Suppressor macrophage (primary cell): ENCODE measurements at places on chromosomes 12 and 14.

GRCh38 chr12:19867970-19868369, 428.7 kb downstream of the AEBP2 start:
- DNase-seq = no peak

DNA sequence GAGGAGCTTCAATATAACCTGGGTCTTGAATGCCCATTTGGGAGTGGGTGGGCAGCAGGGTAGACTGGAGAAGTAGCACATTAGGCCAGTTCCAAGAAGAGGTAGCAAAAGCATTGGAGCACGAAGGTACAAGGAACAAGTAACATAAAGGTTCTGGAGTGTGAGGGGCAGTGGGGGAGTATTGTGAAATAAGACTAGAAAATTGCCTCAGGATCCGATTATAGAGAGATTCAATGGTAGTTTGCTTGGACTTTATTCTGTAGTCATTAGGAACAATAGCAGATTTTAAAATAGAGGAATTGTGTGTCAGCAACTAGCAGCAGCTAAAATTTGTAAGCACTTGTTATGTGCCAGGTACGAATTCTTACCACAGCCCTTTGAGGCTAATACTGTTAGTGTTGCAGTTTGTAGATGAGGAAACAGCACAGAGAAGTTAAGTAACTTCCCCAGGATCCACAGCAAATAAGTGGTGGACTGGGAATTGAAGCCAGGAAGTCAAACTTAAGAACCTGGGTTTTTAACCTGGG, 61.8 kb downstream of the PPFIBP1 start:
- DNase-seq = no peak

GRCh38 chr12:57129321-57129842, 1.1 kb downstream of the LRP1 start:
- DNase-seq = peak; percentile 59

DNA sequence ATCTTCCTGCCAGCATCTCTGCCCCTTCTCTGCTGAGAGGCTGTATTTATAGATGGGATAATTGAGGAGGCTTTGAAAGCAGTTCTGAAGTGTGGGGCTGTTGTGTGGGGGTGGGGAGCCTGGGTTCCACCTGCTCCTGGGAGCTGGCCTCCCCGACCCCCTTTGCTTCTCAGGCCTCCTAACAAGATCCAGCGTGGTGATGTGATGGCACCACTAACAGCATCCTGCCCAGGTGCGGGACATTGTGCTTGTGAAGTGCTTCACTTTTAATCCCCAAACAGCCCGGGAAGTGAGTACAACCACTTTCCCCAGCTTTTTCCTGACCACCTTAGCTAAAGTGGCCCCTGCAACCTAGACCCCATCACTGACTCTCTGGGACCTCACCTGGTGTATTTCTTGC, 95.1 kb upstream of the NRXN3 start:
- DNase-seq = no peak

- no peak for DNase-seq
Measured at GRCh38 chr14:36981832-36982529, 190.4 kb downstream of the SLC25A21 start.

DNA sequence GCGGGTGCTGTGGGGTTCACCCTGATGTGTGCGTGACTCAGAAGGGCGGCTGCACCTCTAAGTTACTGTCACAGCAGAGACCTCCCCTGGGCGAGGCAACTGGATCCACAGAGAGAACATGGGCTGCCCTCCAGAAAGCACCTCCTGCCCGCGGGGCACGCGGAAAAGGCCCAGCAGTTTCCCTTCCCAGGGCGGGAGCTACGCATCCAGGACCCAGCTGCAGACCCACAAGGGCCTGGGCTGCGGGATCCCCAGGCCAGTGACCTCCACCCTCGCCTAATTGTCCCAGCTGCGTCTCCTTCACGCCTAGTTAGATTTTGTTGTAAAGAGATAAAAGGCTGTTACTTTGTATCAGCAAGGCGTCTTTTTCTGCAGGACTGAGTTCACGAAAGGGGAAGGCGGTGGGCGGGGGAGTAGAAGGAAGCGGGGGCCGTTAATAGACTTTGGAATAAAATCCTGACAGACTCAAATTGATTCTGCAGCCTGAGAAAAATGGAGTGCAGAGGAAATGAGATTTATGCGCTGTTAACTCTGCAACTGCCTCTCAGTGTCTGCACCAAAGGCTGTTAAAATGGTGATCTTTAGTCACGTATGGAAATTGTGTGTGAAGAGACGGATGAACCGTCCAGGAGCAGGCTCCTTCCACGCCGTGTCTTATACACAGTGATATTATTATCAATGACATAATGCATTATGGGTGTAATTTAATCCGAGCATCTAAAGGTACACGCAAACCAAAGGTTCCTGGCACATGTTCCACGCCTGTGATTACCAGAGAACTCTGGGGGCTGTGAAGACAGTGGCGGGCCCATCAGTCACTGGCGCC, 65.9 kb upstream of the FBRSL1 start:
- DNase-seq = no peak

- no peak for DNase-seq
Measured at GRCh38 chr12:110807640-110808039, 39.1 kb upstream of the CCDC63 start.

- DNase-seq = peak; percentile 17
Measured at GRCh38 chr12:19572920-19573558, 133.7 kb downstream of the AEBP2 start.

GRCh38 chr12:89346741-89347324, 5.5 kb downstream of the DUSP6 start:
- peak; percentile 79 for DNase-seq

DNA sequence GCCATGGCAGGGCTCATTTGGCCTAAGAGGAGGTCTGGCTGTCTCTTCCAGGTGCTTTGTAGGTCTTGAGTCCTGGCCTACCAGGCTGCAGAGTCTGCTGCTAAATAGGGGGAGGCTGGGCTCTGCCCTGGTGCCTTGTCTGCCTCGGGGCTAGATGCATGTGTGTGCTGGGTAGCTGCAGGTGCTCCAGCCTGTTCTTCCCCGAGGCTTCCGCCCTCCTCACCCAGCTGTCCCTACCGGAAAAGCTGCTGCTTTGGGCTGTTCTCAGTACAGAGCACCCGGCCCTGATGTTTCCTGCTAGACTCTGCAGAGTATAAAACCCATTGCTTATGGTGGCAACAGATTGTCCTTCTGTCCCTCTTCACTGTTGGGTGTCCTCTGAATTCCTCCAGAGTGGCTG, 37.7 kb downstream of the RAB35 start:
- no peak for DNase-seq

DNA sequence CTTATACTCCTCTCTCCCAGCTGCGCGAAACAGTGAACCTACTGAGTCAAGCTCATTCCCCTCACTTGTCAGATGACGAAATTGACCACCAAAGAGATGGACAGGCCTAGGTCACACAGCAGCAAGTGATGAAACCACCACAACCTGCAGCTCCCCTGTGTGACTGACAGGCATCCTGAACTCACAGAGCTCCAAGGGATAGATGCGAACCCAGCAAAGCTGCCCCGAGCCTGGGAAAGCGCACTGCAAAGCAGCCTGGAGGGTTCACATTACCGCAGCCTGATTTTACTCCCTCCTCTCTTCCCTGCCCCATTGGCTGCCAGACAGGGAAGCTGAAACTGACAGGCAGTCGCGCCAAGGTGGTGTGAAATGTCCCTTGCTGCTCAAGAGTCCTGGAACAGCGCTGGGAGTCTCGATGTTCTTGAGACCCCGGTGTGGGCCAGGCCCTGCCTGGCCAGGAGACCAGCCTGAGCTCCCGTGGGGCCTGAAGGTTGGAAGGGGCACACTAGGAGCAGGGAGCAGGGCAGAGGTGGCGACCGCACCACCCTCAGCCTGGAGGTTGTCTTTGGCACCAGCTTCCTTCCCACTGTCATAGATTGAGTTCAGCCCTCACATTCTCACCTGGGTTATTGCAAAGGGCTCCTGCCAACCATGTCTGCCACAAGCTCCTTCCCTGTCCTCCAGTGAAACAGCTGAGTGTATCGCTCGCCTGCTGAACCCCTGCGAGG, 36.3 kb downstream of the SNRNP35 start:
- no peak for DNase-seq

- DNase-seq = peak; percentile 63
Measured at GRCh38 chr14:50363714-50364111, 33.0 kb downstream of the CDKL1 start.

- no peak for DNase-seq
Measured at GRCh38 chr12:24947541-24948419, 1.1 kb downstream of the BCAT1 start.

DNA sequence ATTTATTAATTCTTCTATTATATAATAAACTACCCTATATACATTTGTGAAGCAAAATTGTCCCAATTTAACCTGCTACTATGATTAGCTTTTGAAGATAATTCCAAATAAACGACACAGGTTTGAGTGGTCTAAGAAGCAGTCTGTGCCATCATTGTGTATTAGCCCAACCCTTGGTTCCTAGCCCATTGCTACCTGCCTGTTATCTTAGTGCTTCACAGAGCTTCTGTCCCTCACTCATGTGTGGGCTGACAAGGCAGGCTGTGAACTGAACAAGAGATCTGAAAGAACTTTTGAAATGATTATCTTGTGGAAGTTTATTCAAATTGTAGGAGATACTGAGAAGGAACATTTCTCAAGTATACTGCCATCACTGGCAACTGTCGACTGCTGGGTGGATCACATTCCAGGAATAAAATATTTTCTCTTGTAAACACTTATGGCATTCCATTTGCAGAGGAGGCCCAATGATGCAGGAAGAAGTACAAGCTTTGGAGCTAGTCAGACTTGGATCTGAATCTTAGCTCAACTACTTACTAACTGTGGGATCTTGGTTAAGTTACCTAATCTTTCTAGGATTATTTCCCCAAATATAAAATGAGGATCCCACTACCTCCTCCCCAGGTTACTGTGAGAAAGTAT, 7.8 kb upstream of the MTERF2 start:
- DNase-seq = no peak

- no peak for DNase-seq
Measured at GRCh38 chr12:20050221-20050620, 318.1 kb upstream of the PDE3A start.

- no peak for DNase-seq
Measured at GRCh38 chr12:28460420-28461130, 270.3 kb downstream of the CCDC91 start.

DNA sequence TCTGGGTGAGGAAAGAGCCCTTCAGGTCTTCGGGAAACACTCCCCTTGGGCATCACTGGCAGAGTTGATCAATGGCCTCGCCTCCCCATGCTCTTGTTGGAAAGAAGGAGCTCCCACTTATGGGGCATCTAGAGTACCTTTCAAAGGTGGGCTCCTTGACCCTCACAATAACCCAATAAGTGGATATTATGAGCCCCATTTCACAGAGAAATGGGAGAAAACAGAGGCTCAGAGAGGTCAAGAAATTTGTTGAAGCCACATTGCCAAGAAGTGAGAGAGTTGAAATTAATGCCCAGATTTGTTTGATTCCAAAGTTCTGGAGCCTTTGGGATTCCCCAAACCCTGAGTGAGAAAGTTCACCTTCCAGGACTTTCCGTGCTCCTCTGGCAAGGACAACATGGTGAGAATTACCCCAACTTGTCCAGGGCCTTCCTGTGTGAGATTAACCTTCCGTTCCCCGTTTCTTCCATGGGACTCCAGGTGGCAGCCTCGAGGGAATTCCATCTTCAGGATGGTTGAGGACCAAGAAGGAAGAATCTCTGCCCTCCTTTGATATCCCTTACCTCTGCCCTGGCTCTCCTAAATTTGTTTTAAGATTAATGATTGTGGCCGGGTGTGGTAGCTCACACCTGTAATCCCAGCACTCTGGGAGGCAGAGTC, 7.5 kb upstream of the CHD4 start:
- DNase-seq = no peak

- no peak for DNase-seq
Measured at GRCh38 chr14:93005135-93005813, 82.3 kb downstream of the CHGA start.

GRCh38 chr12:108459149-108459548, 55.9 kb upstream of the FICD start:
- DNase-seq = no peak

DNA sequence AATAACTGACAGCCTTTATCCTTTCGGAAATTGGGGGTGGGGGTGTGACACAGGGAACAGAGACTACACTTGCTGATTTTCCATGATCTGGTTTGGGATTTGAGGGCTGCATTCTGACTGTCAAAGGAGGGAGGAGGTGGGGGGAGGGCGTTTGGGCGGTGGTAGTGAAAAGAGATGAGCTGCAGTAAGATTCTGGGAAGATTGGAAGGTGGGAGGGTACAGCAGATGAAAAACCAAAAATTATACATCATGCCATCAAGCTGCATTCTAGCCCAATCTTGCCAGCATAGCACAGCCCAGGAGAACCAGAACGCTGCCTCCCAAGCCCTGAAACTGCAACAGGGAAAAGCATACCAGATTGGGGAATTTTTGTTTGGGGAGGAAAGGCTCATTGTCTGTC, 2.4 kb downstream of the RND1 start:
- no peak for DNase-seq

DNA sequence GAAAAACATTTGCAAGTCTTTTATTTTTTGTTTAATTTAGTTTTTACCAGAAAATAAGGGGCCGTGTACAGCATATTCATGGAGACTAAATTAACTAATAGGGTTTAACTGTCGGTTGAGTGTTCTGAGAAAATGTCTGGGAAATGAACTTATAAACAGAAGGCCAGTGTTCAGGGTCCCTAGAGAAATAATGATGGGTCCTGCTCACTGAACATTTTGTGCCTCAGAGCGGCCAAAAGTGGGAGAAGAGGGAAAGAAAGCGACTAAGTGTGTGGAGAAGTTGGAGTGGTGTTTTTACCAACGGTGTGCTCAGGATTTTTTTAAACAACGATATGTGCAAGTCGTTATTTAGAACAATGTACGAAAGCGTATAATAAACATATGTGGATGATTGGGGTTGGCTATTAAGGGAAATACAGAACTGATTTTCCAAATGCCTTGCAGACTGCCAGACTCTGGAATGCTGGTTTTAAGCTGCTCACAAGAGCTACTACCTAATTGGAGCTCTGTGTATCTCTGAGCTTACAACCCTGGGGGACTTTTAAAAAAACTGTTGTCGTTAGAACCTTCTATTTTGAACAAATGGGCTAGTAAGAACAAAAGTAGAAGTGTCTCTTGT, 166.7 kb downstream of the SLC38A4 start:
- DNase-seq = no peak

DNA sequence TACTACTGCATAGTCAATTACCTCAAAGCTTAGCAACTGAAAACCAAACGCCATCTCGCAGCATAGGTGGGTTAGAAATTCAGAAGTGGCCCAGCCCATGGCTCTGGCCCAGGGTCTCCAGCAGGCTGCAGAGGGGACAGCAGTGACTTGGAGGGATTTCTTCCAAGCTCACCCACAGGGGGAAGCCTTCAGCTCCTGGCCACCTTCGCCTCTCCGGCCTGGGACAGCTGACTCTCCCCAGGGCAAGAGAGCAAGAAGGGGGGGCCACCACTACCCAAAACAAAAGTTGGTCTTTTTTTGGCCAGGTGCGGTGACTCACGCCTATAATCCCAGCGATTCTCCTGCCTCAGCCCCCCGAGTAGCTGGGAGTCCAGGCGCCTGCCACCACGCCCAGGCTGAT, 32.2 kb upstream of the ANKRD9 start:
- no peak for DNase-seq
